ENCODE measurements at places on chromosomes 7 and 10.

- no peak for DNase-seq
Observed at GRCh38 chr10:48536916-48537890, 67.7 kb downstream of the ARHGAP22 start.

DNA sequence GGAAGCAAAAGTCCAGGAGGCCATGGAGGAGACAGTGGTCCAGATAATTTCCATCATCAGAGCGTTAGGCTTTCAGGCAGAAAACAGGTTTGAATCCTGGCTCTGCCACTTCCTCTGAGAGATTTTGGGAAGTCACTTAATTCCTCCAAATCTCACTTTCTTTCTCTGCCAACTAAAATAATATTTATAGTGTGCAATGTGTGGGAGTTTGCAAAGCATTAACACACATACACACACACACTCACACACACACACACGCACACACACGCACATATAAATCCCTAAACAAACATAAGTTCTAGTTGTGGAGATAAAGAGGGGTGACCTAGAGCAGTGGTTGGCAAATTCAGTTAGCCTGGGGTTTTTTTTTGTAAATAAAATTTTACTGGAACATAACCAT is 84.8 kb downstream of the TRIL start:
- DNase-seq: no peak

DNA sequence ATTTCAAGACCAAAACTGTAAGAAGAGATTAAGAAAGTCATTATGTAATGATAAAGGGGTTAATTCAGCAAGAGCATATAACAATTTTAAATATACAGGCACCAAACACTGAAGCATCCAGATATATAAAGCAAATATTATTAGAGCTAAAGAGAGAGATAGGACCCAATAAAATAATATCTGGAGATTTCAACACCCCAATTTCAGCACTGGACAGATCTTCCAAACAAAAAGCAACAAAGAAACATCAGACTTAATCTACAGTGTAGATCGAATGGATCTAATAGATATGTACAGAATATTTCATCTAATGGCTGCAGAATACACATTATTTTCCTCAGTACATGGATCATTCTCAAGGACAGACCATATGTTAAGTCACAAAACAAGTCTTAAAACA is 151.3 kb downstream of the COBL start:
- DNase-seq: no peak

DNA sequence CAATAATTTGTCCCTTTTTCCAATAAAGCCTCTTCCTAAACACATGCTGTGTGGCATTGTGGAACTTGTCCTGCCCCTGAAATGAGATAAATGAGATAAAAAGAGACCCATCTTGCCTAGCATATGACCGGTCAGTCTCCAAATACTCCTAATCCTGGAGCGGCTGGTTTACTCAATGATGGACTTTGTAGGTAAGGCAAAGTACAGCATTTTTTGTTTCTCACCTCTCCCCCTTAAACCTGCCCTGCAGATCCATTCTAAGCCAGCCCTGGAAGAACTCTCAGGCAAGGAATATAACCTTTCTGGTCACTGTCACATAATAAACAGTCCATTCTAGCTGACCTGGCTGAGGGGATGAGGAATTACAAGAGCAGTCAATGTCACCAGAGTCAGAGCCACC is 110.7 kb downstream of the C1GALT1 start:
- no peak for DNase-seq

- no peak for DNase-seq
Observed at GRCh38 chr10:29962166-29962850, 97.1 kb downstream of the JCAD start.

GRCh38 chr10:23406409-23406808 is 32.5 kb upstream of the OTUD1 start:
- DNase-seq: no peak

GRCh38 chr10:58436071-58436470 is 50.9 kb downstream of the TFAM start:
- no peak for DNase-seq

- DNase-seq: no peak
Observed at GRCh38 chr10:75513292-75513885, 82.0 kb downstream of the LRMDA start.

GRCh38 chr7:74164985-74165456 is 9.1 kb upstream of the EIF4H start:
- DNase-seq: no peak

GRCh38 chr10:66951896-66952295 is 26.1 kb downstream of the LRRTM3 start:
- DNase-seq: no peak

GRCh38 chr7:27237735-27238334 is 4.8 kb upstream of the EVX1 start:
- DNase-seq: no peak

DNA sequence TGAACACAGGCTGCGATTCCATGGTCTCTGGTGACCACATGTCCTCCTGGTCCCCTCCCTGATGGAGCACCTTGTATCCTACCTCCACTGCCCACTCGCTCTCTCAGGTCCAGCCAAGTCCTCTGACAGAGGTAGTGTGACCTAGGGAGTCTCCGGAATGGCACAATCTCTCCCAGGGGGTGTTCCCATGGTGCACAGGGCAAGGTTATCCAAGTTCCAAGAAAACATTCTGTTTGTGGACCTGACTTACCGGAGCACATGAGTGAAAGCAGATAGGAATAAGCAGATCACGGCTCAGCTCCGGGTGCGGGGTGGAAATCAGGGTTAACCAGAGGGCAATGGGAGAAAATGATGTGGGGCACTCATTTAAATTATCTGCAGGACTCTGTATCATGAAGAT is 45.8 kb upstream of the INSIG1 start:
- DNase-seq: no peak

DNA sequence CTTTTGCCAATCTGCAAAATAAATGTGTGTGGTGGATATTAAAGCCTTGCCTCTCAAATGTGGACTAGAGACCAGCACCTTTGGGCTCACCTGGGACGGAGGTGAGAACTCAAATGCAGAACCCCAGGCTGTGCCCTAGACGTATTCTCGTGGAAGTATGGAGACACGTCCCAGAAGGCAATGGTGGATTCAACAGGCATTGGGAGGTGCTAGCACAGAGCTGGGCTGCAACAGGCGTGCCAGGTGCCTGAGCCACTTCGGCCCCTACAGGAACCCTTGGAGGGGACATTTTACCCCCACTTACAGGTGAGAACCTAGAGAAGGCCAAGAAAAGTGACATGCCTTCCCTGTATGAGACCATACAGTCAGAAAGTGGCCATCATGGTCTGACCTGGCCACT is 12.2 kb downstream of the DDX56 start:
- no peak for DNase-seq

GRCh38 chr7:133479456-133480065 is 226.7 kb downstream of the EXOC4 start:
- DNase-seq: no peak

DNA sequence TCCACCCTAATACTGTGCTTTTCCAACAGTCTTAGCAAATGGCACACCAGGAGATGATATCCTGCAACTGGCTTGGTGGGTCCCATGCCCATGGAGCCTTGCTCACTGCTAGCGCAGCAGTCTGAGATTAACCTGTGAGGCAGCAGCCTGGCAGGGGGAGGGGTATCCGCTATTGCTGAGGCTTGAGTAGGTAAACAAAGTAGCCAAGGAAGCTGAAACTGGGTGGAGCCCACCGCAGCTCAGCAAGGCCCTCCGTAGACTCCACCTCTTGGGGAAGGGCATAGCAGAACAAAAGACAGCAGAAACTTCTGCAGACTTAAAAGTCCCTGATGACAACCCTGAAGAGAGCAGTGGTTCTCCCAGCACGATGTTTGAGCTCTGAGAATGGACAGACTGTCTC is 399.0 kb downstream of the CCSER2 start:
- no peak for DNase-seq

- DNase-seq: no peak
Observed at GRCh38 chr10:79353000-79353406, 5.7 kb downstream of the PPIF start.
